ENCODE measurements at places on chromosomes 2 and 18.

DNA sequence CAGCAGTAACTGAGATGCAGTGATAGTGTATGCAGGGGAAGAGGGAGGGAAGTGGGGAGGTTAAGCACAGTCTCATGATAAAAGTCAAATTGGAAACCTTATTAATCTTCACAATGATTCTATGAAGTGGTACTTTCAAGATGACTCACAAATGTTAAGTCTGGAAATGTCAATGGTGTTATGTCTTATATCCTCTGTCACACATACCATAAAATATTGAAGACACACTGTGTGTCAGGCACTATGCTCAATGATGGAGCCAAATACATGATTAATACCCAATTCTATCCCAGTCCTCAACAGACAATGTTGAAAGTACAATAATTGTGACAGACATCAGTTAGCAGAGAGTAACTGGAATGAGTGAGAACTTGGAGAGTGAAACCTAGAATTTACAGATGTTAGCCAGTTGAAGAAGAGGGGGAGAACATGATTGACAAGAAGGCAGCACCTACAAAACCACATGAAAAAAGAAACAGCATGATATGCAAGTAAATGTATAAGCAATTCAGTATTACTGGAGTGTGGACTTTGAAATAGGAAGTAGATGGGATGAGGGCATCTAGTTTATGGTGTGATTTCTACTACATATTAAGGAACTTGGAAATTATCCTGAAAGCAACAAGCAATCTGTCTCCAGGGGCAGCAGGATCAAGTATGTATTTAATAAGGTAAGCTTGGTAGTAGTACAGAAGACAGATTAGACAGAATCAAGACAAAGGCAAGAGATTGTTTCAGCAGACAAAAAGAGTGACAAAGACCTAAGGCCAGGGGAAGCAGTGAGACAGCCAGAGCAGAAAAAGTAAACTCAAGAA is 107.6 kb downstream of the STRN start:
- DNase-seq: no peak

- DNase-seq: no peak
Observed at GRCh38 chr2:241408849-241409248, 52.8 kb downstream of the FARP2 start.

DNA sequence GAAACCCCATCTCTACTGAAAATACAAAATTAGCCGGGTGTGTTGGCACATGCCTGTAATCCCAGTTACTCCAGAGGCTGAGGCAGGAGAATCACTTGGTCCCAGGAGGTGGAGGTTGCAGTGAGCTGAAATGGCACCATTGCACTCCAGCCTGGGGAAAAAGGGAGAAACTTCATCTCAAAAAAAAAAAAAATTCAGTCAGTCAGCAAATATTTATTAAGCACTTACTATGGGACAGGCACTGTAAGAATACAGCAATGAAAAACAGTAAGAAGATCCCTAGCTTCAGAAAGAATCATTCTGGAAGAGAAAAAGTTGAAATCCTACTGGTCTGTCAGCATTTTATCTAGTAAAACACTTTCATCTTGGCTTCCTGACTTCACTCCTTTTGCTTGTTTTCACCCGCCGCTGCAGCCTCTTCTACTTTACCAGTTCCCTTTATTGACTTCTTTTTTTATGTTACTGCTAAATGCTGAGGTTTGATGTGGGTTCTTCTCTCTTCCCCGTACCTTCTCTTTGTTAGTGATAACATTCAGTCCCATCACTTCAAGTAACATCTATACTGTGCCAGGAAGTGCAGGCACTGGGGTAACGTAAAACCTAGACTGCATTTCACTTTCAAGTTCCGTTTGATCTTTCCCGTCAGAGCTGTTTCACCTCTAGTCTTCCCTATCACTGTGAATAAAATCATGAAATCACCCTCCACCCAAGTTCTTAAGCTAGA is 10.8 kb upstream of the TAF4B start:
- DNase-seq: no peak

DNA sequence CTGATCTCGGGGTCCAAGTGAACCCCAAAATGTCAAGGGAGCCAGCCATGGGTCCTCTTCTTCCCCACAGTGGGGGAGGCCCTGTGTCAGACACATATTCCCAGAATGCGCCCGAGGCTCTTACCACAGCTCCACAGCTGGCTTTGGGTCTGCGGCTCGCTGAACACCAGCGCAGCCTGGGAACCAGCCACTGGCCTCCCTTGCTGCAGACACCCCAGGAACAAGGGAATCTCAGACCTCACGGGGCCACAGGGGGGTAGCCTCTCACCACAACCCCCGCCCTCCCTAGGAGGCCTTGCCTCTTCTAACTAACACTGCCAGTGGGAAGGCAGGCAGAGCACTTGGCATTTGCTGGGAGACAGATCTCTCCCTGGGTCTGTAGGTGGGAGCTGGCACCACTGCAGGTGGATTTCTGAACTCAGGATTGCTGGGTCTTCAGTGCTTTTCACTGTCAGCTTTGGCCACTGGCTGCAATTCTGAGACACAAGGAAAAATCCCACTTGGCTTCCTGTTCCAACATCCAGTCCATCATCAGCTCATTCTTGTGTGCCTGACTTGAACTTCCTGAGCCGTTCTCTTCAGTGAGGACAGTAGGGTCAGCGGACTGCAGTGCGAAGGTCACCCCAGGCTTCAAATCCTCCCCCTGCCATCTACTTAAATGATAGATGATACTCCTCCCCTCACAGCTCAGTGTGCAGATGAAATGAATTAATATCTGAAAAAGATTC is 128.7 kb downstream of the CAPN13 start:
- DNase-seq: no peak

- DNase-seq: no peak
Observed at GRCh38 chr18:23810396-23810795, 121.1 kb downstream of the LAMA3 start.

DNA sequence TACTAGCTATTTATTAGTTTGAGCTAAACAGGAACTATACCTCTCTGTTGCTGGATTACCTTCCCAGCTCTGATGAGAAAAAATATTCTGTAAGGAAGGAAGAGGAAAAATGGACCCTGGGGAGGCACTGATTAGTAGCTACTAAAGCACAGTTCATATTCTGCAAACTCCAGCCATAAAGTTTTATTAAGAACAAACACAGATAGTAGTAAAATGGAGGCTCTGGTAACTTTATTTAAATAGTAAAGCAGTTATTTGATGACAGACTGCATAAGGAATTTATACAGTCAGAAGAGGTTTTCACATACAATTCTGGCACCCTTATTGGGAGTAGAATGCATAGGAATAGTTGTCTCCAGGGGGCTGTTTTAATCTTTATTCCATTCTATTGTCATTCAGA is 84.1 kb downstream of the XIRP2 start:
- DNase-seq: no peak

DNA sequence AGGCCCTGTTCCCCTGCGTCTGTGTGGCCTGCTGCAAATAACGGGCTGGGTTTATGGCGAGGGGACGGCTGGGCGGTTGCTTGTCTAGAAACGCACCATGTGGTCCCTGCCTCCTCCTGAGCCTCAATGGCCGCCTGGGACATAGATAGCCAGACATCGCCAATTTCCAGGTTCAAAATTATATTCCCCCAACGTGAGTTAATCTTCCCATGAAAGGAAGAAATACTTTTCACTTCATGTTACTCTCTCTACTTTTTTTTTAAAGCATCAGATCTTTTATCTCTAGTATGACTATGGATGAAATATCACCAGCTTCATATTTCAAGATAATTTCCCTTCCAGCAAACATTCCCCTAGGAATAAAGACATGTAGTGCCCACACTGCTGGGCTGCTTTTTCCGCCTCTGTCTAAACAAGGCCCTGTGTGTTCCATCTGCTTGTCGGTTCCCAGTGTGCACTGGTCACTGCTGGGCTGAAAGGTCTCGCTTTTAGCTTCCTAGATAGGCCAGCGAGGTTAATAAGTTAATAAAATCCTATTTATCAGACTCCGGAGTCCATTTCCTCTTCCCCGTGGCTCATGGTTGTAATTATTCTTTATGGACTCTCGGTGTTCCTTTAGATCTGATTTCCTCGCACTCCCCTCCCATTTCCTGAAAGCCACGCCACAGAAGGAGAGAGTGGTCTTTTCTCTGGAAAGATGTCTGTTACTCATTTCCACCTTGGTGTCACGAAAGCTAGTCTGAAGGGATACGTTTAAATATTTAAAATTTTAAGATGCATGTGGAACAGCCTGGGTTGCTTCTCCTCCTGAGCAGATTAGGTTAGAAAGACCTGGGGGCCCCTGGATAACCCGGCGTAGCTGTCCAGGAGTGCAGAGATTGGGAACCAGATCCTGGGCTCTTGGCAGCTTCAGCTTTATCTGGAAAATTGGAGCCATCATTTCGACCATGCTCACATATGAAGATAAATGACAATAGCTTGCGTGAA is 196.6 kb upstream of the COPS8 start:
- DNase-seq: no peak

GRCh38 chr2:1836321-1836860 is 92.1 kb upstream of the PXDN start:
- no peak for DNase-seq

GRCh38 chr2:100380681-100381080 is 36.8 kb downstream of the CHST10 start:
- DNase-seq: no peak

DNA sequence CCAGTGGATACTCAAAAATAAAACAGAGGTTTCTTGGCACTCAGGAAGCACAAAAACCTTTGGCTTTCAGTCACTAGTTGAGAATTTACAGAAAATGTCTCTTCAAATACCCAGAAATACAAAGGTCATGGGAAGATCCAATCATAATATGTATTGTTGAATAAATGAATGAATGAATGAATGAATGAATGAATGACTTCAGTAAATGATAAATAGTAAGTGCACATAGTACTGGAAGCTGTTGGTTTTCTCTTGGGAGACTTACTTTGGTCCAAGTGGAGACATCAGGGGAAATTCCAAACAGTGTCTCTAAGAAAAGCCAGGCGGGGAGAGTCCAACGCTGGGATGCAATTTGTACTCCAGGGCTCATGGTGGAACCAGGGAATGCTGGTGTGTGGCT is 261.3 kb upstream of the KLHL29 start:
- DNase-seq: no peak
